A549 treated with CORT108297 at 1 μM for 4 hours (cell line): ENCODE measurements at places on chromosomes 4 and X. TPM values are rescaled to one million over a fixed set of nuclear protein-coding genes. Genes with fewer than 3 reads are reported as not detected.

Gene MAGED4B
- total RNA-seq = 6.9 to 16.5 TPM (median 13.8 TPM) in 5 replicates

Gene FAM184B
- 0.01 to 0.06 TPM (median 0.05 TPM) in 5 replicates for total RNA-seq

Gene ZIC3
- not detected in 5 replicates for total RNA-seq

Gene POU3F4
- total RNA-seq = not detected in 5 replicates

Gene RBMXL3
- total RNA-seq = not detected in 5 replicates

Gene TGIF2LX
- total RNA-seq = not detected in 5 replicates

Gene TREX2
- total RNA-seq = 1.0 to 1.8 TPM (median 1.7 TPM) in 5 replicates

Gene IL13RA2
- total RNA-seq = 0.06 to 0.08 TPM (median 0.06 TPM) in 3 of 5 replicates, not detected in the others

Gene GAGE12J
- not detected in 5 replicates for total RNA-seq

Gene PCDH10
- total RNA-seq = 0.10 to 0.26 TPM (median 0.13 TPM) in 5 replicates

Gene NALF2
- 5.1 to 6.3 TPM (median 5.7 TPM) in 5 replicates for total RNA-seq

Gene TMEM144
- 3.0 to 4.7 TPM (median 3.5 TPM) in 5 replicates for total RNA-seq

Gene CXCL8
- 5.9 to 27.4 TPM (median 13.4 TPM) in 5 replicates for total RNA-seq

Gene VEGFC
- 14.7 to 17.1 TPM (median 15.2 TPM) in 5 replicates for total RNA-seq

Gene SERTM2
- not detected in 5 replicates for total RNA-seq

Gene TRAM1L1
- total RNA-seq = 0.47 to 0.89 TPM (median 0.55 TPM) in 5 replicates

Gene PDLIM3
- total RNA-seq = 0.12 to 0.14 TPM (median 0.13 TPM) in 4 of 5 replicates, not detected in the other

Gene RASL11B
- 0.05 to 0.20 TPM (median 0.07 TPM) in 5 replicates for total RNA-seq

Gene RTL5
- 2.2 to 2.6 TPM (median 2.6 TPM) in 5 replicates for total RNA-seq

Gene SPANXN3
- total RNA-seq = not detected in 5 replicates

Gene GPR173
- not detected in 5 replicates for total RNA-seq

Gene ABLIM2
- 1.1 to 1.9 TPM (median 1.5 TPM) in 5 replicates for total RNA-seq

Gene ATP1B4
- total RNA-seq = not detected in 5 replicates

Gene VCX
- not detected in 5 replicates for total RNA-seq

Gene GNRHR
- not detected in 5 replicates for total RNA-seq

Gene TET2
- total RNA-seq = 1.7 to 2.4 TPM (median 2.3 TPM) in 5 replicates

Gene ADH1C
- total RNA-seq = not detected in 5 replicates

Gene MEPE
- not detected in 5 replicates for total RNA-seq

Gene VEGFD
- 0.28 to 0.66 TPM (median 0.41 TPM) in 5 replicates for total RNA-seq

Gene ARHGAP6
- total RNA-seq = 0.01 to 0.03 TPM in 2 of 5 replicates, not detected in the others

Gene CLTRN
- total RNA-seq = 0.92 to 1.4 TPM (median 1.0 TPM) in 5 replicates

Gene HS3ST1
- 0.27 to 0.54 TPM (median 0.39 TPM) in 5 replicates for total RNA-seq

Gene RTL9
- 0.05 to 0.08 TPM (median 0.06 TPM) in 5 replicates for total RNA-seq
